CD4-positive, alpha-beta memory T cell (primary cell): ENCODE measurements at places on chromosomes 3 and 15. TPM values are rescaled to one million over a fixed set of nuclear protein-coding genes. Genes with fewer than 3 reads are reported as not detected.

Gene GOLGA8B
- 6.5 TPM for polyA plus RNA-seq

GRCh38 chr3:195260280-195260905 lies 10.6 kb downstream of the XXYLT1 start:
- DNase-seq, result no peak

DNA sequence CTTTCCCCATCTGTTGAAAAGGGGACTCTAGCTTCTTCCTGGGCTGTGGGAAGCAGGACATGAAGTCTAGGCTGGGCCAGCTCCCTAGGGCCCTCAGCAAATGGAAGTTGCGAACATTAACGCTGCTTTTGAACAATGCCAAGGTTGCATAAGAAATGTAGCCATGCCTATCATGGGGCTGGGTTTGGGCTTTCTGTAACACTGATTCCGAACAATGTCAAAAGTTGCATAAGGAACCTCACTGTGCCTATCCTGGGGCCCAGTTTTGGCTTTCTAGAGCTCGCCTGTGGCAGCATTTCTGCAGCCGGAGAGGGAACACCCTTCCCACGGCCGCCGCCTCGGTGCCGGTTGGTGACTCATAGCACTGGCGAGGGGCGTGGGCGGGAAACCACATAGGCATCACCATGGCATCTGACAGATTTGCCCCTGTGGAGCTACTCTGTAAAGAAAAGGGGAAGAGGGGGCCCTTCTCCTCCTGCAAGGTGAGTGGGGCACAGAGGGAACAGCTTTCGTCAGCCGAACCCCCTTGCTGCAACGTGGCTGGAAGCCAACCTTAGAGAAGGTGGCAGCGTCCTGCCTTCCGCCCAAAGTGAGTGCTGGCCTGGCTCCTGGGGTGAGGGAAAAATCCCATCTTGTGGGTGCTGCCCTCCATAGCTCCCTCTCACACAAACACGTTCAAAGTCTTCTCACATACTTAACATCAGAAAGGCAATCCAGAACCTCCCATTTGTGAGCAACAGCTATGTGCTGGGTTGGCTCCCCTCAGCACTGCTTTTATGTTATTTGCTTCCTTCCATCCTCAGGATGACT lies 46.6 kb upstream of the ATP2B2 start:
- peak; percentile 49 for DNase-seq

Gene INTS14
- 27.1 TPM for polyA plus RNA-seq

DNA sequence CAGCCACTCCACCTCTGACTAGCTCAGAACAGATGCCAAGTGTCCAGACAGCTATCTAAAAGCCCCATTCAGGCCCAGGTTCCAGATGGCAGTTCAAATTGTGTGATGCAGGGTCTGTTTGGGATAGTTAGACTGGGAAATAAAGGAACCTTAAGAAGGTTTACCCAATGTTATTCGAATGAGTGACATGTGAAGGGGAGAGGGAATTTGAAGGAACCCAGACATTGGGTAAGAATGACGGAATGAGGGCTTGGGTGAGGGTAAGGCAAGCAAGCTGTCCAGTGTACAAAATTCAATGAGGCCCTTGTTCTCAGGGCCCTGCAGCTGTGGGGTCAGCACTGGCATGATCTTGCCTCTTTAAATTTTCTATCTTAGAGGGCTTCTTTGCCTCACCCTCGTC lies 34.1 kb downstream of the ATP13A5 start:
- DNase-seq, result no peak

DNA sequence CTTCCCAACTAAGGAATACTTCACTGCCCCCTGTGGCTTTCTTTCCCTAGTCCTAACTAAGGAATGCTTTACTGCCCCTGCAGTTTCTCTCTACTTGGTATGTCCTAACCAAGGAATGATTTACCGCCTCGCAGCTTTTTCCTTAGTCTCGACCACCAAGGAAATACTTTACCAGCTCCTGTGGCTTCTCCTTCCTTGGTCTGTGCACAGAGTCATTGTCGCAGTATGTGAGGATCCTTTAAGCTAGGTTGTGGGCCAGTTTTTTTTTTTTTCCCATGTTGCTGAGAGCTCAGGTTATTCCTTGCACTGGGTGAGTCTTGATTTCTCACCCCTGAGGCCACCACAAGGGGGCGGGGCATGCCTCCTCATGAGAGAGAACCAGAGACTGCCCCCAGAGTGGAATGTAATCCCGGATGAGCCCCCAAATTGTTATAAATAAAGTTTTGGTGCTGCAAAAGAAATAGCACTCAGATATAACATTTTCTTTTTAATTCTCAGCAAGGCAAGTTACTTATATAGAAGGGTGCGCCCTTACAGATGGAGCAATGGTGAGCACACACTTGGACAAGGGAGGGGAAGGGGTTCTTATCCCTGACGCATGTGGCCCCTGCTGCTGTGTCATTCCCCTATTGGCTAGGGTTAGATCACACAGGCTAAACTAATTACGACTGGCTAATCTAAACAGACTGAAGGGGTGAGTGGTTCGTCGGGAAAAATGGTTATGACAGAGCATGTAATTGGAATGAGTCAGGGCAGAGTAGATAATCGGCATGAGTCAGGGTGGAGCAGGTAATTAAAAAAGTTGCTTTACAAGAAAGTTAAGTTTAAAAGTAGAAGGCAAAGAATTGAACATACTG lies 27.0 kb downstream of the NDUFB4 start:
- DNase-seq, result peak; percentile 1

Gene SNTN
- not detected for polyA plus RNA-seq

Gene ITIH1
- not detected for polyA plus RNA-seq

DNA sequence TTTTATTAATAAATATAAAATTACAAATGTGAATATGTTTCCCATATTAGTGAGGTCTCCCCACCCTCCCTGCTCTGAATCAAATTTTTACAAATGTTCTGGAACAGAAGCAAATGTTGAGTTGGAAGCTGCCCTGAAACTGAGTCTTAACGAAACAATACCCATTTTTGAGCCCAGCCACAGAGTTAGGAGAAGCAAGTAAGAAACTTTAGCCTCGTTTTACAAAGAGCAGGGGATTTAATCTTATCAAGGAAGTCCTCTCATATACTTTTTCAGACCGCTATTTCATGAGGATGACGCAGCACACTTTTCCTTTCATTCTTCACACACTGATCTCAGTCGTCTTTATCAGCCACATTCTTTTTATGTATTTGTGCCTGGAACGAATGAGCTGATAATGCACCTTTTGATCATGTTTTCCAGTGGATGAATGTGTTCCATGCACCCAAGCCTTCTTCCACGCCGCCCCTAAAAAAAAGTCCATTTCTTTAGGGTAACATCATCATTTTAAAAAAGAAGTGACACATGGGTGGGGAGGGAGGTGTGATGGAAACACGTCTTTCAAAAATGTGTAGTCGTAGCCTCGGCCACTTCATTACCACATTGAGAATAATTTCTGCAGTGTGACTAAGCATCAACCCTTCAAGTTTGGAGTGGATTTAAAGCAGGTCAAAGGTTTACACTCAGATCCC lies 48.1 kb downstream of the SETMAR start:
- peak; percentile 52 for DNase-seq

DNA sequence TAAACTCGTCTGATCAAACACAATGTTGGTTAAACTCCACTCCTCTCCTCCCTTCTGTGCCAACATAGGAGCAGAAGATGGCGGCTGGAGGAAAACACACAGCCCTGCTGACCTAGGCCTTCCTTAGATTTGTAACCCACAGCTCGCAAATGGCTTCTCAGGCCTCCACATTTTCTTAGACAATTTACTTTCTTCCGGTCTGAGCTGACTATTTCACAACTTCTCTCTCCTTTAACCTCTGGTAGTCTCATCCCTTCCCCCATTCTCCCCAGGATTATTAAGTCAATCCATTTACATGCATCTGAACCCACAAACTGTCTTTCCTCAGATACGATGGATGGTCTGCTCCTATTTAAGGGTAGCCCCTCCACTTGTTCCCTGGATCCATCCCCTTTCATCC lies 25.7 kb upstream of the ULK4 start:
- DNase-seq, result no peak

DNA sequence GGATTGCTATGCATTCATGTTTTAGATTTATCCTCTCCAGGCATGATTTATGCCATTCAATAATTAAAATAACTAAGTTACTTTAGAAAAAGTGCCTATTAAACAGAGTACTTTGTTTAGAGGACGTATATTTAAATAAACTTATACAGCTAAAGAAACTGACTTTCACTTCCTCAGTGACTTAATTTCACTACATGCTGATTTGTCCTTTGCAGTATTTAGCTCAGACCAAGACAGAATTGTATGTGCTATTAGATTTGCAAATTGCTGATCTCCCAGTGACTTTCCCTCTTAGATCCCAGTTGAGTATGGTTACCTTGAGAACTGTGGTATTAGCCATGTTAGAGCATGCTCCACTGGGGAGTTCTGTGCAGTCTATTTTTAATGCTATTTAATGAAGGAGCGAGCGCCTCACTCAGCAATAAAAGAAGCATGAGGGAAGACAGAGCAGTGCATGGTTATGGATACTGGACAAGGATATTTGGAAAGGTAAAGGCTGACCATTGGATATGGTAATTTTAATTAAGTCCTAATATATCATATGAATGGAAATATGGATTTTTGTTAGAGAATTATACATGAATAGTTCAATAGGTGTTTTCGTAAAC lies 2.7 kb downstream of the ARPP21 start:
- no peak for DNase-seq

Gene MGA
- 20.7 TPM for polyA plus RNA-seq

Gene MED12L
- polyA plus RNA-seq, result not detected

DNA sequence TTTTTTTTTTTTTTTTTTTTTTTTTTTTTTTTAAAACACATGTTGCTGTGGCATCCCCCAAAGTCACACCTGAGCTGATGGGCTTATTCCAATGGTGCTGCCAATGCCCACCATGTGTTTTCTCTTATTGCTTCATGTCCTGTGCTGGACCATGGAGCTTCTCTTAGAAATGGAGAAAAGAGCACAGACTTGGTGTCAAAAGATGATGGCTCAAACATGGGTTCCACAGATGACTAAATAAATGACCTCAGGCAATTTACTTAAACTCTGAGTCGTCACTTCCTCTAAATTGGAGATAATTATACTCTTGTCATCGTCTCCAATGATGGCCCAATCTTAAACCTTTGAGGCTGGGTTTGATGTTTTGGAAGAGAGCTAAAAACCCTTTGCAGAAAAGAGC lies 28.1 kb downstream of the CHST2 start:
- DNase-seq, result no peak

Gene UBAP1L
- polyA plus RNA-seq, result not detected

GRCh38 chr3:127959873-127960272 lies 44.8 kb downstream of the KBTBD12 start:
- no peak for DNase-seq

Gene SCN11A
- polyA plus RNA-seq, result not detected

- no peak for DNase-seq
Measured at GRCh38 chr3:113153499-113154107, 57.8 kb upstream of the BOC start.

Gene SLC12A1
- polyA plus RNA-seq, result not detected

Gene CISH
- polyA plus RNA-seq, result 92.1 TPM

Gene TRH
- not detected for polyA plus RNA-seq

DNA sequence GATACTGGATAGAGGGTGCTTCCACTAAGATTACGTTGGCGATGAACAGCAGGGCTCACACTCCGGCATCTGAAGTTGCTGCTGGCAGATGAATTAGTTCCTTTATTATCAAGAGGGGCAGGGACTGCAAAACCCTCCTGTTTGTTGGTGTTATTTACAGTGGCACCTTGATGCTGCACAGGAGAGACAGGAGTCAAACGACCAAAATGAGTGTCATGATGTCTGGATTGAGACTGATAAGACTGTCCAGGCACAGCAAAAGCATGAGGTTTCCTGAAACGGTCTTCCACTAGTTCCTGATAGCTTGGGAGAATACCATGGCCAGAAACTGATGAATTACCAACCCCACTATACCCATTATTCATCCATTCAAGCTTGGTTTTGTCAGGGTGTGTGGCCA lies 100.8 kb upstream of the NEDD4 start:
- DNase-seq, result no peak

DNA sequence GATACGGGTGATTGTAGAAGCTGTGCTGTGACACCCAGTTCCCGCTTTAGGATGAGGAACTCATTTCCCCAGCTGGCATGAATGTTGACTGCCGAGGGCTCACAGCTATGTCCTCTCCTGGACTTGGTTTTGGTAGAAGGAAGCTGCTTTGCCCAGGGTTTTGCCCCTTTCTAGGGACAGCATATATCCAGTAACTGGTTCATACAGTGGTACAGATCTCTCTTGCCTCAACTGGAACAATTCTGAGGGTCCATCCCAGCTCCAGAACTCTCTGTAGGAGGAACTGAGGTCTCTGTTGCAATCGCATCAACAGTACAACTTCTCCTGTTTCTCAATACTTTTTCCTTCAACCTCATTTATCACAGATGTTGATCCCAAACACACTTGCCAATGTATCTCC lies 54.5 kb upstream of the FNDC3B start:
- DNase-seq, result no peak

DNA sequence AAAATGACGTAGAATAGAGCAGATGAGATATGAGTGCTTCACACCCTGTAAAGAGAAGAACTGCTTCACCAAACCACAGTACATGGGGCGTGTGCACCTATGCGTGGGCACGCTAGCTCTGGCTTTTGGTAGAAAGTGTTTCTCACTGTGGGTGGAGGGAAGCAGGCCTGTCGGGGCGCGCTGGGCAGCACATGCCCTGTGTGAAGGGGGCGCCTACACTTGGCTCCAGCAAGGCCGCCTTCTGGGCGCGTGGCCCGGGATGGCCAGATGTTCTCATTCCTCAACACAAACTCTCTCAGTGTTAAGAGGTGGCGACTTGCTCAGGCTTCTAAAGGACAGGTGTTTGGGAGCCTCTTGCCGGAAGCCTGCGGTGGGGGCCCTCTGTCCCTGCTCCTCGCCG lies 90.0 kb downstream of the FBLN2 start:
- no peak for DNase-seq

Gene LMCD1
- polyA plus RNA-seq, result 1.5 TPM

- no peak for DNase-seq
Measured at GRCh38 chr3:136621628-136622027, 130.6 kb downstream of the STAG1 start.

DNA sequence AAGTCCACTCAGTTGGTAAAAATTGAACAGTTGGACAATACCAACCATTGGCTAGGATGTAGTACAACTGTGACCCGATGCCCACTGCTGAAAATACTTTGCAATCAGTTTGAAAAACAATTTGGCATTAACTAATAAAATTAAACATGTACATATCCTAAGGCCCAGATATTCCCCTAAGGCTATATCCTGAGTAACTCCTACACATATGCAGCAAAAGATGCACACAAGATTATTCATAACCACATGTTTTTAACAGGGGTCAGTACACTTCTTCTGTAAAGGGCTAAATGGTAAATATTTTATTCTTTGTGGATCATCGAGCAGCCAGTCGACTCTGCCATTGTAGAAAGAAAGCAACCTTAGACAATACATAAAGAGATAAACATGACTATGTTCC lies 116.3 kb downstream of the MEX3B start:
- DNase-seq, result no peak

DNA sequence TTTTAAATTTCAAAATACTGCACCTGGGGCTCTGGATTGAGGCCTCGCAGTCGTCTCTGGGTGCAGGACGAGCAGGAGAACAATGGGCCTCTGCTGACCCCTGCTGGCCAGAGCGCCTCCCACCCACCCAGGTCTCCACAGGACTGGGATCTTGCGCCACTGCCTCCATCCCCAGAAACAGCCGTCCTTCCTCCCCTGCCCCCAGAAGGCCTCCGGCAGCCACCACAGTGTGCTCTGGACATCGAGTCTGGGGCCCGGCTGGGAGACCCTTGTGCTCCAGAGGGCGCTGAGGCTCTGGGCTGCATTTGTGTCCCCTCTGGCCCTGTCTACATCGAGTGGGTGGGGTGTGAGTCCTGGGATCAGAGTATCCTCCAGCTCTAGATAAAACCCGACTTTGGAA lies 6.7 kb upstream of the ACSBG1 start:
- DNase-seq, result peak; percentile 76
